Lower leg skin (tissue), 4 donors: ENCODE measurements at places on chromosomes 3 and 15. TPM values are rescaled to one million over a fixed set of nuclear protein-coding genes. Genes with fewer than 3 reads are reported as not detected.

Gene GRAMD2A
- 4.6 TPM for total RNA-seq

Gene GALK2
- 35.4 TPM for total RNA-seq

Gene KBTBD8
- 0.84 TPM for total RNA-seq

Gene SV2B
- 0.42 TPM for total RNA-seq

Gene ALPK3
- total RNA-seq: 0.42 TPM

DNA sequence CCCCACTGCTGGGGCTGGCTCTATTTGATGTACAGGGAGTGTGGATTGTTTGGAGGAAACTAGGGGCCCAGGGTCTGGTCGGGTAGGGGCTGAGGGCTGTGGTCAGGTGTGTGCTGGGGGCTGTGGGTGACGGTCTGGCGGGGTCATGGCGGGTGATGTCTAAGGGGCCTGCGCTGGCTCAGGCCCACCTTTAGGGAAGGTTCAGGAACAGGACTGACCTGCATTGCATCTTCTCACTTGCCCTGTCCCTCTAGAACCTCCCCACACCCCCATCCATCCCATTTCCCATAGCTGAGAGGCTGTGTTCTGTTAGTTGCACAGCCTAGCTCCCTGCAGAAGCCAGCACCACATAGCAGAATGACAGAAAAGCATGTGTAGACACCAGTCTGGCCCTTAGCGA lies 39.1 kb downstream of the SCN5A start:
- DNase-seq: no peak

- no peak for DNase-seq
Measured at GRCh38 chr3:122646146-122646988, 34.3 kb upstream of the PARP14 start.

DNA sequence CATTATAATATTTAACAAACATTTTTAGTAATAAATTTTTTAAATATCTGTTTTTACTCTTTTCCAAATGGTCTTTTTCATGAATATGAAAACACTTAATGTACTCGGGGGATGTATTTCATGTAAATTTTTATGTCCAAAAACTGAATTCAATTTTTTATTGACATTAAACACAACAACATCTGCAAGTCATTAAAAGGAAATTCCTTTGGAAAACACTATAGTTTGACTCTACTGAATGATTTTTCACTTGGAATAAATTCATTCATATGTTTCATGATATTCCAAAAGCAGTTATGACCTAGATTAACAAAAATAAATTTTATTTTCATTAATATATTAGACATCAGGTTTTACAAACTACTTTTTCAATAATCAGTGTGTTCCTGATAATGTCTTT lies 239.8 kb upstream of the AGTR1 start:
- no peak for DNase-seq

DNA sequence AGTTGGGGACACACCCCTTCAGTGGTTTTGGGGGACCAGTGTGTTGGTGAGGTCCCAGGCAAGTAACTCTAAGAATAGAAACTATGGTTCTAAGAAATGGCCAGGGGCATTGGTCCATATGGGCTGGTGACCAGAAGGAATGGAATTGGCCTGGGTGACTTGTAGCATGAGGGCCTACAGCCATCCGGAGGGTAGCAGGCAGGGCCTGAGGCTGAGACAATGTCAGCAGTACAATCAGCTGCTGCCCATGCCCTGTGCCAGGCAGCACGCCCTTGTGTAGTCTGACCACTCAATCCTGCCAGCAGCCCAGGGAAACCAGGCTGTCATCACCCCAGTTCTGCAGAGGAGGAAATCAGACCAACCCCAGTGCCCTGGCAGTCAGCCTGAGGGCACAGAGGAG lies 100.6 kb downstream of the DNAJB8 start:
- DNase-seq: no peak

DNA sequence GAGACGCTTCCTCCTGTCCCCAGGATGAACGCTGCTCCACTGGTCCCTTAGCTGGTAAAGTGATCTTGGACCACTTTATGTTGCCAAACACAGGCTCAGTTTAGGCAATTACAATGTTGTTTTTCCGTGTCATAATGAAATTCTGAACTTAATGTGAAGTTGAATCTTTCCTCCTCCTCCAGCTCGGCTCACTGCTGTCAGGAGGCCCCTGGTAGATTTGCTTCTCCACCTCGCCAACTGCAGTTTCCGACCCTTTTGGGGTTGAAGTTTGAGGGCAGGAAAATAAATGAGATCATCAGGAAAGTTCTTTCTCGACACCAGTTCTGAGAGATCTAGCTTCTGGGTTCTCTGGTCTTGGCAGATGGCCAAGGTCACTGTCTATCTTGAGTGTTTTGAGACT lies 27.8 kb downstream of the CFAP161 start:
- no peak for DNase-seq

GRCh38 chr15:60804551-60804950 lies 325.6 kb upstream of the ICE2 start:
- no peak for DNase-seq

DNA sequence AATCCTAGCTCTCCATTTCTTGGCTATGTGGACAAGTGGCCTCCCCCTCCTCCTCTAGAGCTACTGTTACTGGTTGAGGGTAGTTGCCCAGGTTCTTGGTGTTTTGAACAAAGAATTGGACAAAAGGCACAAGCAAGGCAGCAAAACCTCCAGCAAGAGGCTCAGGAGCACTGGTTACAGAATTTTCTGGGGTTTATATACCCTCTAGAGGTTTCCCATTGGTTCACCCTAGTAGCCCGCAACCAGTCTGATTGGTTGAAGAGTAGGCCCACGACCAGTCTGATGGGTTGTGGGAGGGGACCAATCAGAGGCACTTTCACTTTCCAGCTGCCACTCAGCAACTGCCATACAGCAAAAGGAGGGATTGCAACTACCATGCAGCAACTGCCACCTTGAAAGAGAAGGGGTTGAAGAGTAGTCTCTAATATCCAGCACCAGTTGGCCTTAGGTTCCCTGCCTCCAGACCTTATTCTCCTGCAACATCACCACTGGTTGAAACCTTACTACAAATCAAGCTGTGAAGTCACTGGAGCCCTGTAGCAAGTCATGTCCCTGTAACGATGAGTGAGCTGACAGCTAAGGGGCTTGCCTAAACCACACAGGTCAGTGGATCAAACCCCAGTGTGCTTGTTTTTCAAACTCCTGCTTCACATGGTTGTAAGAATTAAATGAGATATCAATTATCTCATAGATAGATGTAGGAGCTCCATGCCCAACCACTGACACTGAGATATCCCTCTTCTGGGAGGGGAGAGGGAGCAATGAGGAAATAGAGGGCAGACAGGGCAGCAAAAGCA lies 2.9 kb upstream of the C15orf39 start:
- no peak for DNase-seq

DNA sequence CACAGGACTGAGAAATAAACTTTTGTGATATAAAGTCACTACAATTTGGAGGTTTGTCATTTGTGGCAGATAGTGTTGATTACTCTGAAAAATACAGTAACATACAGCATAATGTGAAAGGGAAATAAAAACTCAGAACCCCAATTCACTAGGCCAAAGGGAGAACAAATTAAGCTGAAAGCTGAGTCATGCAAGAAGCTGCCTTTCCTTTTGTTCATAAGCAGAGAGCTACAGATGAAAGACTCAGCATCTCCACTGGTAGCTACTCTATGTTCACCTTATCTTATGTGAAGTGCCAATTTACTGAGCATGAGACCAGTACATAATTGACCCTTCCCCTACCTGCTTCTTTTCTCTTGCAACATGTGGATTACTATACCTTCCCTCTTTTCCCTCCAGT lies 19.3 kb upstream of the SLTM start:
- no peak for DNase-seq

- no peak for DNase-seq
Measured at GRCh38 chr3:160697637-160698380, 20.8 kb downstream of the ARL14 start.
